ENCODE measurements at places on chromosomes 3 and 15.

GRCh38 chr15:97200161-97200560 is 760.3 kb upstream of the ARRDC4 start:
- no peak for DNase-seq

DNA sequence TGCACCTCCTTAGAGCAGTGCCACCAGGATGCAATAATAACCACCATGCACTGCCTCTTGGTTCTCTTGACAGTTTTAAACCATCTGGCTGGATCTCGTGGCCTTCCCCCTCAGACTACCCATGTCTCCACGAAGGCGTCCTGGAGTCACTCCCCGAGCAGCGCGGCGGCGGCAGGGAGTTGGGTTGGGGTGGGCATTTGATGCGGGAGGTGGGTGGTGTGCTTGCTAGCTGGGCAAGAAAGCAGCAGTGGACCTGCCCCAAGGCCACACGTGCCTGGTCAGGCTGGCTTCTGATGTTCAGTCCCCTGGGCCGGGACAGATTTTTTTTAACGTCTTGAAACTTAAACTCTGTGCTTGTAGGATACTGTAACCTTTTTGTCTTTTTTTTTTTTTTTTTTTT is 3.9 kb upstream of the TTLL3 start:
- DNase-seq = no peak

GRCh38 chr3:173770011-173770410 is 372.5 kb downstream of the NLGN1 start:
- DNase-seq = no peak

DNA sequence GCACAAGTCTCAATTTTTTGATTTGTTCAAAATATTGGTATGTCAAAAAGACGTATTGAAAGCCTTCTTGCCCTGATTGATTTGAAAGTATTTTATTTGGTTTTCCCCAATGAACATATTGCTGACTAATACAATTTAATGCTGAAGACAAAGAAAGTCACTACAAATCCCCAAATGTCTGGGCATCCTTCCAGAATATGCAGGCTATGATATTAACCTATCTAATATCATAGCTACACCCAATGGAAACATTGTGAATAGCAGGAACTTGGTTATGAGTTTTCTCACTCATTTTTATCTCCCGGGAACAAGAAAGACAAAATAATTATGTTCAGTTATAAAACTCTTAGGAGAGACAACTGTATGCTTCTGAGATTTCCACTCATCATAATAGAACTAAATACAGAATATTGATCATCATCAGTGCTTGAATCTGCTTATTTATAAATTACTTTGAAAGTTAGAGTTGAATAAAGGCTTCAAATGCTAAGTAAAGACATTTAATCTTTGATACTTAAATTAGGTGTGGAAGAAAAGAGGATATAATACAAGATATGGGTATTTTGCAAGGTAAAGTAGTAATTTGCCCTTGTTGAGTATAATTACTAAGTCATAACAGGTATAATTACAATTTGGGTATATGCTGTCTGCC is 483.9 kb downstream of the RBMS3 start:
- no peak for DNase-seq

DNA sequence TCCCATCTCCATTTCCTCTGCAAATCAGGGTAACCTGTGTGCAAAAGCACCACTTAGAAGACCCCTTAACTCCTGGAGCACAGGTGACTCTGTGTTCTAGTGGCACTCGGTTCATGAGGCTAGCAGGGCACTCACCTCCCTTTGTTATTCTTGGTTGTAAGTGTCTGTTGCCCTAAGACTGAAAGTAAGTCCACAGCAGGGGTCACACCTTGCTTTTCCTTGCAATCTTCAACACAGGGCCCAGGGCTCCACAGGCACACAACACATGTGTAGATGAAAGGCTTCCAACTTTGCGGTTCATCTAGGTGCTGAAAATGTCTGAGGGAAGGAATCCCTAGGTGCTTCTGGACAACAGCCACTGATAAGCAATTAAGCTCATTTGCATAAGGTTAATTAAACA is 2.9 kb downstream of the RNU6-1 start:
- no peak for DNase-seq

- DNase-seq = no peak
Observed at GRCh38 chr15:90271459-90272166, 6.1 kb downstream of the NGRN start.

GRCh38 chr3:137249311-137249940 is 291.6 kb downstream of the IL20RB start:
- DNase-seq = no peak

- DNase-seq = no peak
Observed at GRCh38 chr15:99914723-99915122, 181.5 kb upstream of the LYSMD4 start.

DNA sequence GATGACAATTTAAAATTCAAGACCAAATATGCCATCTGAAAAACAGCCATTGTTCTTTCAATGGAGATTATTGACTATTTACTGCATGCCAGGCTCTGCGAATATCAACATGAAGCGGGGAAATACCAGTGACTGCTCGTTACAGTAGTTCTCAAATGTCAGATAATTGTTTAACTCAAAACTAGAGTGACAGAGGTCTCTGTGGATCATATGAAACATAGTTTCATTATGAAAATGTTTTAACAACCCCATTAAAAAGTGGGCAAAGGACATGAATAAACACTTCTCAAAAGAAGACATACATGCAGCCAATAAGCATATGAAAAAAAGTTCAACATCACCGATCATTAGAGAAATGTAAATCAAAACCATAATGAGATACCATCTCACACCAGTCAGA is 50.0 kb upstream of the GPR149 start:
- DNase-seq = no peak

DNA sequence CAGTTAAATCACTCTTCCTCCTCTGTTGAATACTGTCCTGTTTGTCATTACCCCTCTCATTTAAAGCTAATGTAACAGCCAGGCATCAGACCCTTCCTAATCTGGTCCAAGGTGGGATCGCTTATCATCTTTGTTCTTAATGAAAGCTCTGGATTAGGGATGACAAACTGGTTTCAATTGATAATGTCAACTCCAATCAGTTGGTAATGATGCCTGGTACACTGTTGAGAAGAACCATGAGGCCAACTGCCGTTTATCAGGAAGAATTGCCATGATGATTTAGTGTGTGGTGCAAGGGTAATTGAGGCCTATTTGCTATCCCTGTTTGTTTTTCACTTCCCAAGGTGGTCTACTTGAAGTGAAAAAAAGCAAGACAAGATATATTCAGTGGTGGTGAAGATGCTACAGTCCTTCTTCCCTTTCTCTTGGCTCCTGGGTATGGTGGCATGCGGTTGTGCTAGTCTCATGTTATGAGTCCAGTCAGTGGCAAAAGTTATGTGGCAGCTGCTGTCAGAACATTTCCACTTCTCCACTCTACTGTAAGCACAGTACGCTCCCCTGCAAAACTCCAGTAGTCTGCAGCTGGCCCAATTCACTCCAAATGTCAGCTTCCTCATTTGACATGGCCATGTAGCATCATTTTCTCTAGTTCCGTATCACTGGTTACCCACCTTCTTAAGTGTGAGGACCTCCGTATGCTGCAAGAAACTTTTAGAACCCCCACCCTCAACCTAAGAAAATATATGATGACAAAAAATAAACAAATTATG is 72.5 kb downstream of the MORC1 start:
- no peak for DNase-seq

- DNase-seq = no peak
Observed at GRCh38 chr3:126354776-126355175, 2.4 kb downstream of the KLF15 start.

GRCh38 chr3:713006-713621 is 379.7 kb upstream of the CNTN6 start:
- DNase-seq = no peak
